Activated CD4-positive, CD25-positive, alpha-beta regulatory T cell (primary cell): ENCODE measurements at places on chromosomes 16 and 17.

DNA sequence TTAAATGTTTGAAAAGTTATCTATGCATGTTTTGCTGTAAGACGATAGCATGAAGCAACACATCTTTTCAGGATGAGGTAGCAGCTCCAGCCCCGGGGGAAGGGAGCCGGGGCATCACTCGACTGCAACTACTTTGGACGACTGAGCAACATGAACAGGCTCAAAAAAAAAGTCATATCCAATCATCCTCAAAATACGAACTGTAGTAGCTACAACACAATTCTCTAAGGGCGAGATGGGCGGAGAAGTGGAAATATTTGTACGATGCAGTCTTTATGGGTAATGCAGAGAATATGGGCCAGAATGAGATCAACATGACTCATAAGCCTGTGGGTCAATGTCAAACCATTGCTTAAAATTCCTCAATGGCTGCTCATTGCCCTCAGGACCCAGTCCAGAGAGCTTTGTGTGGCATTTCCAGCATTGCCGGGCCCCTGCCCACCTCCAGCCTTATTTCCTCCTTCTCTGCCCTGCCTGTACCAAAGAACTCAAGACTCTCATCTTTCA is 17.7 kb upstream of the SMURF2 start:
- no peak for DNase-seq

- DNase-seq = no peak
Measured at GRCh38 chr16:79288066-79288465, 312.5 kb downstream of the MAF start.

- no peak for DNase-seq
Measured at GRCh38 chr17:79368521-79368920, 242.3 kb downstream of the RBFOX3 start.

- no peak for DNase-seq
Measured at GRCh38 chr16:81405702-81406113, 38.9 kb upstream of the CMIP start.

- no peak for DNase-seq
Measured at GRCh38 chr16:27177031-27177774, 26.1 kb upstream of the KDM8 start.

DNA sequence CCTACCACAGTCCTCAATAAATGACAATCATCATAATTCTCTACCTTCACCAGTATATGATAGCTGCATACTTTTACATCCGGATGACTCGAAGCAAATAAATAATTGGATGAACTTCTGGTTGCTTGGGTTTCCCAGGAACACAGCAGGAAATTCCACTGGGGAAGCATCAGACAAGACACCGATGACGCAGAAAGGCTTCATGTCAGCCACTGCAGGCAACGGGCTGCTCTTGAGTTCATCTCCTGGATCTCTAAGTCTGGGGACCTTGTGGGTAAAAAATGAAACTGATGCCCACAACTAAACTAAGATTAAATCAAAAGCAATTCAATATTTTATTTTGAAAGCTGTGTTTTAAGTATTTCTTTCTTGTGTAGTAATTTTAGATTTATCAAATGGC is 472.1 kb upstream of the C16orf82 start:
- DNase-seq = no peak

- no peak for DNase-seq
Measured at GRCh38 chr17:41318231-41318630, 2.7 kb upstream of the KRTAP17-1 start.

- DNase-seq = no peak
Measured at GRCh38 chr17:44502598-44503146, 534 bp downstream of the GPATCH8 start.

DNA sequence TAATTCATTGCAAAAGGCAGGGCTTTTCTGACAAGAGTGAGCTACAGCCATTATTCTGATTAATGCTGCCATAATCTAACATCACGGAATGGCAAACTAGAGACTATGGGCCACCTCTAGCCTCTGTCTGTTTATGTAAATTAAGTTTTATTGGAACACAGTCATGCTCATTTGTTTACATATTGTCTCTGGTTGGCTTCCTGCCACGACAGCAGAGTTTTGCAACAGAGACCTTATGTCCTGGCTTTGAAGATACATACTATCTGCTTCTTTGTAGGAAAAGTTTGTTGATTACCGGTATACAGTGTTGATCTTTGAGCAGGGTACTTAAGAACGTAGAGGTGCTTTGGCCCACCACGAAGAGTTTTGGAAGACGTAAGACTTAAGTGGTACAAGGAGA is 715.9 kb upstream of the RBFOX1 start:
- no peak for DNase-seq

- DNase-seq = no peak
Measured at GRCh38 chr16:50683689-50684374, 2.7 kb upstream of the SNX20 start.

- no peak for DNase-seq
Measured at GRCh38 chr16:47734987-47735594, 274.0 kb downstream of the PHKB start.

- no peak for DNase-seq
Measured at GRCh38 chr16:55913716-55914115, 38.5 kb upstream of the CES5A start.

- DNase-seq = peak; percentile 84
Measured at GRCh38 chr17:42107597-42108576, 4.6 kb downstream of the DHX58 start.

DNA sequence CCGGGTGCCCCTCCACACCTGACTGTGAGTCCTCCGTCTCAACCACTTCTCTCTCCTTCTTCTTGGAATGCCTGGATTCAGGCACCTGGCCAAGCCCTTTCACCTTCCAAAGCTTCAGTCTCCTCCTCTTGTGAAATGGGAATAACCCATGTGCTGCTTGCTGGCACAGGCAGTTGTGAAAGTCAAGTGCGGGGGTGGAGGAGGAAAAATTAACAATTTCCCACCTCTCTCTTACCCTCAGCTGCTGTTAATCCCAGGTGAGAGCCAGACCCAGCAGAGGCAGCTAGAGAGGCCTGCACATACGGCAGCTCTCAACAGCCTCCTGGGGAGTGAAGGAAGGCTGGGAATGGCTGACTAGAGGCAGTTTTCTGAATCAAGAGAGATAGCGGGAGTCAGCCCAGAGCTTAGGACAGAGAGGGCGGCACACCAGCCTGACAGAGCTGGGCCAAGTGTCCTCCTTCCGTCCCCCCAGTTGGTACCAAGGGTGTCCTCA is 77.9 kb upstream of the LGALS9 start:
- no peak for DNase-seq

- peak; percentile 40 for DNase-seq
Measured at GRCh38 chr16:1002399-1003166, 21.0 kb downstream of the SOX8 start.

DNA sequence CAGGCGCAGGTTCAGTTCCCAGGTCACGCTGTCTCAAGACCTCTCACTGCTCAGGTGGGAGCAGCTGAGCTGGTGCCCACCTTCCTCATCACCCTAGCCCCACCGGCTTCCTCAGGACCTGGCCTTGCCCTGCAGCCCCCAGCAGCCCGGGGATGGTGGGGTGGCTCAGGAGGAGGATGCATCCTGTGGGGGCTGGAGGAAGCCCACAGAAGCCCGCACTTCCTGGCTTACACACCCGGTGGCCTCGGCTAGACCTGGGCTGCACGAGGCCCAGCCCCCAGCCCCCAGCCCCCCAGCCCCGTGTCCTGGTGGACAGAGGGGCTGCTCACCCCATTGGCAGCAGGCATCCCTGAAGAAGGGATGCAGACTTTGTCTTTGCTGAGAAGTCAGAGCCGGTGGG is 43.4 kb downstream of the BAHCC1 start:
- no peak for DNase-seq

- DNase-seq = no peak
Measured at GRCh38 chr16:86117756-86118155, 218.8 kb downstream of the IRF8 start.

- DNase-seq = no peak
Measured at GRCh38 chr17:73725794-73726515, 81.7 kb upstream of the SDK2 start.

GRCh38 chr16:89369266-89369895 is 121.0 kb downstream of the ANKRD11 start:
- no peak for DNase-seq

GRCh38 chr17:75503337-75503950 is 11.9 kb downstream of the CASKIN2 start:
- DNase-seq = no peak

DNA sequence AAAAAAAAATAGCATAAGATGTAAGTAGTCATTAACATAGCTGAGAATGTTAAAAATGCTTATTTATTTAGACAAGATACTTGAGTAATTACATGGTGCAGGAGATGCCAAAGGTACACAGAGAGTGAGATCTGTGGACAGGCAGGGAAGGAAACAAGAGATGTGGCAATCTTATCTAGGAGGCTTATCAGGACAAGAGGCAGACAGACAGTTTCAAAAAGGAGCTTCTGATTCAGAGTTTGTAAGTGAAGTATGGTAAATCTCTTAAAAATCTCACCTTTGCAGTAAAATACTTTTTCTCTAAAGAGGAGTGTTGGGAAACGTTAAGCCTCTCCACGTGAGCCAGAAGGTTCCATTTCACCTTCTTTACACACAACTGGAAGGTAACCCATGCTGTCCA is 19.9 kb upstream of the GHDC start:
- DNase-seq = no peak

DNA sequence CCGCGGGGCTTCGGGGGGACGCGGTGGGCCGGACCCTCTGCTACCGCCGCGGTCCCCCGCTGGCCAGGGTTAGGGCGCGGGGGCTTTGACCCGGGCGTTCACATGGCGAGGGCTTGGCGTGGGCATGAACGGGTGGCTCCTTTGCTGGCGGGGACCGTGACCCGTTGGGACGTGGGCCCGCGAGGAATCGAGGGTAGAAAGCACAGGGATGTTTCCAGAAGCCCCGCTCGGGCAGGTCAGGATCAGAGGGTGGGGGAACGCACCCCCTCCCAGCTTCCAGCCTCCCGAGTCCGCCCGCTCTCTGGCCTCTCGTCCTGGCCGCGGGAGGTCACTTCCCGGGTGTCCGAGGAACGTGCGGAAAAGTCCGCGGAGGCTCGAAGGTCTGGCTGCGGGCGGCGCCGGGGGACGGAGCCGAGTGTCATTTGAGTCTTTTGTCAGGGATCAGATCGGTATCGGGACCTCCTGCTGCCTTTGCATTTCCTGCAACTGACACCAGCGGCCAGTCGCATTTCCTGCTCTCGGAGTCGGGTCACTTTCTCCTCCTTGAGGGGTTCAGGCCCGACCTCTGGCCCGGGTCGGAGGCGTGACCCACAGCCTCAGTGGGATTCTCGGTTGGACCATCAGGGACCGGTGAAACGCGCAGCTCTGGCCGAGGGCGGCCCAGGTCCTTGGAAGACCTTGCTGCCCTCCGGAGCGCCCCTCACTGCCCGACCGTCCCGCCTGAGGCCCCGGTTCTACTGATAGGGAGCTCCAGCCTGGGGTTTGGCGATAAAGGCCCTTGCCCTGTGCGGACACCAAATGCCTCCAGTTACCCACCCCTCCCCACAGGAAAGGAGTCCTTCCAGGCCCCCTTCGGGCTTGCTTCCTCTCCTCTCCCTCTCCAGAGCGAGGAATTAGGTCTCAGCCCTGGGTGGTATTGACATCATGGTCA is 702 bp upstream of the WNT3 start:
- no peak for DNase-seq

- DNase-seq = no peak
Measured at GRCh38 chr17:5135726-5136579, 20.1 kb downstream of the USP6 start.

DNA sequence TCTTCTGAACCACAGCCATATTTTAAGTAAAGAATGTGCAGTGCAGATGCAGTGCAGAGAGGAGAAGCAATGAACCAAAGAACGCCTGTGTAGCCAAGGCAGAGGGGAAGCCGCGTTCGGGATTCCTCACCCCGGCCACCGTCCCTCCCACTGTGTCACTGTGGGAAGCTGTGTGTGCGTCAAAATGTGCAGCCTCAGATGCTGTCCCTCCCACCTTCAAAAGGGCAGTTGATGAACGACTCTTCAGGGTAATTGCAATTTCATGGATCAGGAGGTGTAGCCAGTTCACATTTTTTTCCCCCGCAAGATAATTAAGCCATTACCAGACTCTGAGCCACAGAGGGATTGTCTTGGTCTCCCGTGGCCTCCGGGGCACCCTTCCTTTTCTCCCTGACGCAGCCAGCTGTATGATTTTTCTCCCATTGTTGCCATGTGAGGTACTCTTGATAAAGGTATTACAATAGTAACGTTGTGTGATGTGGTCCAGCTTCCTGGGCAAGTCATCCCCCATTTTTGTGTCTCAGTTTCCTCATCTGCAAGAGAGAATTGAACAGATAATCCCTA is 190.0 kb downstream of the FOXL1 start:
- no peak for DNase-seq

- no peak for DNase-seq
Measured at GRCh38 chr16:79811541-79811940, 211.0 kb upstream of the MAF start.

GRCh38 chr16:29697391-29697790 is 18.4 kb downstream of the QPRT start:
- DNase-seq = no peak

DNA sequence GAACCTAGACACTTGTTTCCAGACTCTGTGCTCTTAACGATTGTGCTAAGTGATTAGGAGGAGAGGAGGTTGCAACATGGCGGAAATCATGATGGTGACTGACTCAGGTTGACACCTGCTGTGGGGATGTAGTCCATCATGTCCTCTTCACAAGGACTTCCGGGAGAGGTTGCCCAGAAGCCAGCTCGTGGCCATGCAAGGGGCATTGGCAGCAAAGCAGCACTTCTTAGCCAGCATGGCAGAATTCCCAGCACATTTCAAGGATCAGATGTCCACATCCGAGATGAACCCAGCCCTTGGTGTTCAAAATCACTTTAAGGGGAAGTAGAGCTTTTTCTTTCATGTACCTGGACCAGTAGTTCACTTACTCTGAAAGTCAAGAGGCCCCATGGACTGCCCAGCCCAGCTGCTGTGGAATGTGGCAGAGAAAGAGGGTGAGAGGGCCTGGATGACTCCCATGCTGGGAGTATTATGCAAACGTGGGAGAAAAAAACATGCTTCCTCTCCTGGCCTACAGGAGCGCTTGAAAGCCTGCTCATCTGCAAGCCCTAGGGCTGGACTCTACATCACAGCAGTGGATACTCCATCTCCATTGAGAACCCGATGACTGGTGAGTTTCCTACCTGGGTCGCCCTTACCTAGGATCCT is 65.5 kb downstream of the IRX6 start:
- DNase-seq = no peak

DNA sequence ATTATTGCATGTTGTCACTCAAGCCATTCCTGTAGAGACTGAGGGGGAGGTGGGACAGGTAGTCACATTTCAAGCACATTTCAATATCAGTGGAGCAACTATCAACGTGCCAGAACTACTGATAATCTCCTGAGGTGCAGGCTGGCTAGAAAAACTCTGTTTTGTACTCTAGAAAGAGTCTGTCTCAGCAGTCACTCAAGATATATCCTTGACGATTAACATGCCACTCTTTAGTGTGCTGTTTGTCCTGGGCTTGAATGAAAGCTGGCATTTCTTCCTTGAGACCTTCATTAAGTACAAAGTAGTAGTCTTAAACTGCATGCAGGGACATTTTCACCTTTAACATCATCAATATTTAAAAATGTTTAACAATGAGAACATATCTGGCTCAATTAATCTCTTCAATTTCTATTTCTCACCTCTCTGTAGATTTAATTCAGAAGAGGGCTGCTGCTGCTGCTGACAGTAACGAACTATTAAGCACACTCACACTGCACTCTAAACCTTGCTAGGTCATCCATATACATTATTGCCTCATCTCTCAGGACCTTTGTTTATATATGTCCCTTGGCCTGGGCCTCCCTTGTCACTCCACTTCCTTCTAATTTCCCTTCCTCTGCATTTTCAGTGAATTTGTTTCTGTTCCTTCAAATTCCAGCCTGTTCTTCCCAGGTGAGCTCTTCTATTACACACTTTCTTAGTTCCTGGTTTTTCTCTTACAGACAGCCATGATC is 412.0 kb downstream of the HAPSTR1 start:
- no peak for DNase-seq

GRCh38 chr17:74427048-74427762 is 4.7 kb upstream of the GPRC5C start:
- no peak for DNase-seq
